ENCODE measurements at places on chromosomes 7 and 10.

DNA sequence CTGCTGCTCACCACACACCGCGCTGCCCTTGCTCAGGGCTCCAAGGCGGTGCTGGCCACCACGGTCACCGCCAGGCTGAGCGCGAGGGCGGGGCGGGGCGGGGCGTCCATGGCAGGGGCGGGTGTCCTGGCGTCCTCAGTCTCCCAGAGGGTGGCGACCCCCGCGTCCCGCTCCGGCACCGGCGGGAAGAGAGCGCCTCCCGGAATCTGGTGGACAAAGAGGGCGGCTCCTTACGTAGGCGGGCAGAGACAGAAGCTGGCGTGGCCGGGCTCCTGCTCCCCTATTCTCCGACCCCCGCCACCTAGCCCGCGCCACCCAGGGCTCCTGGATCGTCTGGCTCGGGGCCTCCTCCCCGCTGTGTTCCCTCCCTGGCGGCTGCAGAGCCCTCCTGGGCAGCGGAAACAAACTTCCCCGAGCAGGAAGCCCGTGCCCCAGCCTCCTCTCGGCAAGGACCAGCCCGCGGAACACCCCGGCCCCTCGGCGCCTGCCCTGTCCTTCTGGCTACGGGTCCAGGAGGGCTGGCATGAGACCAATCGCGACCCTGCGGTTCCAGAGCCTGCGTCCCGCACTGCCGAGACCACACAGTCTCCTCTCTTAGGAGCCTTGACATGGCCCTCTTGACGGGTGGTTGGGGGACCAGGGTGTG lies 133.8 kb upstream of the ZNF92 start:
- no peak for DNase-seq

DNA sequence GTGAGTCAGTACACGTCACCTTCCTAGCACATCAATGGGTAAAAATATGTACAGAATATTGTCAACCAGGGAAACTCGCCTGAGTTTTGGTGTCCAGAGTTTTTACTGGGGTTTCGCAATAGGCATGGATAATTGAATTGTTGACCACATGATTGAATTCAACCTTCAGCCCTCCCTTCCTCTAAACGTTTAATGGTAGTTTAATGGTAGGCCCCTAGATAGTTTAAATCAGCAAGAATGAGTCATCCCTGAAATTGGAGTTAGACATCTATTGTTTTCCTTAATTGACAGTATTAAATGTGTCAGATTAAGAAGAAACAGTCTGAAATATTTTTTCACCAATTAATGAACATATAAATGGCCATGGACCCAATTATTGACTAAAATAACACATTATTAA lies 57.8 kb upstream of the CACNA2D1 start:
- DNase-seq = no peak

- DNase-seq = no peak
Measured at GRCh38 chr7:108134486-108134885, 4.3 kb upstream of the LAMB4 start.

DNA sequence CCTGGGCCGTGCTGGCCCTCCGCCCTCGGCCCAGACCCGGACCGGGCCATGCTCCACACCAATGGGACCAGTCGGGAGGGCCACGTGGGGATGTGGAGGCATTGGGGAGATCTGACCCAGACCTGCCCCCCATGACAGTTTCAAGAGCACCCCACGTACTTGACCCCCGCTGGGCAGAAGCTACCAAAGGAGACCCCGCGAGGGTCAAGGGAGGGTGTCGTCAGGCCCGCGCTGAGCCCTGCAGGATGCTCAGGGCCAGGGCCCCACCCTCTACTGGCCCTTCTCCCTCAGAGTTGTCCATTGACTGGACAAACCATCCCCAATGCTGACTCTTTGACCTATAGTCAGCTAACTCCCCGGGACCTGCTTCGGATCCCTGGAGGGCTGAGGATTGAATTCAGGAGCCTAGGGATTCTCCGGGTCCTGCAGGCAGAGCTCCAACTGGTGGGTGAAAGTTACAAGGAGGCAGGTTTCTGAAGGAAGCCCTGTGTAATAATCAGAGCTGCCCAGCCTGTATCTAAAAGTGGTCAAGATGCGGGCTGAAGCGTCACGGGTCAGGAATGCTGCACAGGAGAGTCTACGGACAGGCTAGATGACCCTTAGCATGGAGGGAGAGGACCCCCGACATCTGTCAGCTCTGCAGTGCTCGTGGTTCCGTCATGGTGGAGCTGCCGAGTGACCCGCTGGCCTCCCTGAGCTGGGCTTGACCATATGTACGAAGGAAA lies 498 bp upstream of the CALHM2 start:
- no peak for DNase-seq

DNA sequence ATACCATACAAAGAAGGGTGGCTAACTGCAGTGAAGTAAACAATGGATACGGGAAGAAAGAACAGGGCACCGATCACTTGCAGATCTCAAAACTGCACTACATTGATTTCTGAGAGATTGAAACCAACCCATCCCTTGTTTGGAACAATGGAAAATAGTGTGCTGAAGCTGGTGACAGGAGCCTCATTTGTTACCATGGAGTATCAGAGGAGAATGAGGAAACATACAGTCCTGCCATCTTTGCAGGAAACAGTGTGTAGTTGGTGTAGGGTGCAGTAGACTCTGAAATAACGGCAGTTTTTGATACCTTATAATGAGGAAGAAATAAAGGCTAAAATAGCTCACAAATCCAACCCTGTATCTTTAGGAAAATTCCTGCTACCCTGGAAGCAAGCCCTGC lies 118.5 kb downstream of the ARHGAP21 start:
- DNase-seq = no peak

GRCh38 chr7:11166051-11166450 lies 192.4 kb downstream of the PHF14 start:
- DNase-seq = no peak

DNA sequence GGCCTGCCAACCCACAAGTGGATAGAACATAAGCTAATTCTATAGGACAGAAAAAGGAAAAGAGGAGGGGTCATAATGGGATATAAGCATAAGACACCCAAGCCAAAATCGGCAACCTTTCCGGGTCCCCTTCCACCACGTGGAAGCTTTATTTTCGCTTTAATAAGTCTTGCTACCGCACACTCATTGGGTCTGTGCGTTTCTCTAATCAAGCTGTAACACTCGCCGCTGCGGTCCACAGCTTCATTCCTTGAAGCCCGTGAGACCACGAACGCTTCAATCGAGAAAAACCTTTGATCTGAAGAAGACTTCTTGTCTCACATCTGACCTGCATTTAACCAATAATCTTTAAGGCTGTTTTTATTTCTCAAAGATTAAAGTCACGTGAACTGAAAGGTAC lies 35.8 kb upstream of the HECW1 start:
- DNase-seq = no peak

DNA sequence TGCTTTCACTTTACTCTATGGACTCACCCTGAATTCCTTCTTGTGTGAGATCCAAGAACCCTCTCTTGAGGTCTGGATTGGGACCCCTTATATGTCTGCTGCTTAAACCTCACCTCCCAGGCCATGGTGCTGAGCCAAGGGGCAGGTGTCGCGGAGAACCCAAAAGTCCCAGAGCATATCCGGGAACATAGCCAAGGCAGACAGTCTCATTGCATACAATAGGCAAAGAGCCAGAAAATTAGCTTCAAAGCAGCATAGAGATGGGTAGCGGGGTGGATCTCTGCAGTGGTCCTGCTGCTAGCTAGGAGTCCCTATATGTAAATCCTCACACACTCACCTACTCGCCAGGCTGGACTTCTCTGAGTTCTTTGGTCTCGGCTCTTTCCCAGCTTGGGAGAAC lies 5.5 kb downstream of the CCL24 start:
- no peak for DNase-seq

GRCh38 chr7:47949703-47950102 lies 1.4 kb upstream of the PKD1L1 start:
- no peak for DNase-seq

DNA sequence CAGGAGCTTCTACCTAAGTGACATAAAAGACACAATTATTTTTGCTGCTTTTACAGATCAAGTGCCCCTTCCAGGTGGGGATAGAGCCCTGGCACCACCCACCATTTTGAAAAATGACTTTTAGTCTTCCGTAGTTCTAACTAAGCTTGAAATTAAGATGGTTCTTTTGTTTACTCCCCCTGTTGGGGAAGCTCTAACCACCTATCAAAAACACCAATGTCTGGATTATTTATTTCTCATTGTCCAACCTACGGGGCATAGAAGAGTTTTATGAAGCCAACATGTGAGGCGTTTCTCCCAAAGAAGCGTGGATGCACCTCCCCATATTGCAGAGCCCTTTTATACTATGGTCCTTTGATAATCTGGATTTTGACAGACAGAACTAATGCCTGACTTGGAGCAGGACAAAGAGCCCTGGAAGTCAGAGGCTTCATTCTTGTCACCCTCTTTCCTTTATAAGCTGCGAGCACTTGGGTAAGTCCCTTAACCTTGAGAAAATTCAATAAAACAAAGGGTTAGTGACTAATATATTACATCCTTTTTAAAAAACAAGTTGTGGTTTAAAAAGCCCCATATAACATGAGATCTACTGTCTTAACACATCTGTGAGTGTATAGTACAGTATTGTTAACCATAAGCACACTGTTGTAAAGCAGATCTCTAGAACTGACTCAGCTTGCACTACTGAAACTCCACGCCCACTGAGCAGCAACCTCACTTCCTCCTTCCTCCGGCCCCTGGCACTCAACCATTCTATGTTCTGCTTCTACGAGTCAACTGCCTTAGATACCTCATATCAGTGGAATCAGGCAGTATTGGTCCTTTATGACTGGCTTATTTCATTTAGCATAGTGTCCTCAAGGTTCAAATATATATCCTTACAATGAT lies 67.5 kb downstream of the ATXN7L1 start:
- peak; percentile 57 for DNase-seq

GRCh38 chr7:133709036-133709880 lies 417.9 kb upstream of the LRGUK start:
- DNase-seq = no peak

- no peak for DNase-seq
Measured at GRCh38 chr7:23791721-23792120, 81.7 kb downstream of the STK31 start.

GRCh38 chr10:77943121-77943901 lies 16.8 kb upstream of the DLG5 start:
- DNase-seq = no peak
